ENCODE measurements at places on chromosomes 5 and 9.

- peak; percentile 73 for DNase-seq
These were observed 103.3 kb downstream of the SYK start for GRCh38 chr9:90904706-90905478.

DNA sequence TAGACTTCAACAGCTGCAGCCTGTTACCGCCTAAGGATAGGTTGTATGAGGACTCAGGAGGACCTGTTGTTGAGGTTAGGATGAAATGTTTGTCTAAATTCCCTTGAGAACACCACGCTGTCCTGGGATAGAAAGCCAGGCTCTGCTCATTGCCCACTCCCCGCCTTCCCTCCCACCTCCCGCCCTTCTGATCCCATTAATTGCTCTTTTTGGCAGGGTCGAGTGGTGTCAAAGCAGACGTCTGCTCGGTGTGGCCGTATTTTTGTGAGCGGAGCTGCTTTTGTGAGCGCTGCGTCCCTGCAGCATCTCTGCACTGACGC is 62.3 kb downstream of the SPATA31C2 start:
- DNase-seq = peak; percentile 64

GRCh38 chr5:80644900-80645299 is 9.6 kb upstream of the MSH3 start:
- DNase-seq = no peak

- DNase-seq = peak; percentile 70
These were observed 38.6 kb downstream of the TGFBI start for GRCh38 chr5:136067422-136067821.

DNA sequence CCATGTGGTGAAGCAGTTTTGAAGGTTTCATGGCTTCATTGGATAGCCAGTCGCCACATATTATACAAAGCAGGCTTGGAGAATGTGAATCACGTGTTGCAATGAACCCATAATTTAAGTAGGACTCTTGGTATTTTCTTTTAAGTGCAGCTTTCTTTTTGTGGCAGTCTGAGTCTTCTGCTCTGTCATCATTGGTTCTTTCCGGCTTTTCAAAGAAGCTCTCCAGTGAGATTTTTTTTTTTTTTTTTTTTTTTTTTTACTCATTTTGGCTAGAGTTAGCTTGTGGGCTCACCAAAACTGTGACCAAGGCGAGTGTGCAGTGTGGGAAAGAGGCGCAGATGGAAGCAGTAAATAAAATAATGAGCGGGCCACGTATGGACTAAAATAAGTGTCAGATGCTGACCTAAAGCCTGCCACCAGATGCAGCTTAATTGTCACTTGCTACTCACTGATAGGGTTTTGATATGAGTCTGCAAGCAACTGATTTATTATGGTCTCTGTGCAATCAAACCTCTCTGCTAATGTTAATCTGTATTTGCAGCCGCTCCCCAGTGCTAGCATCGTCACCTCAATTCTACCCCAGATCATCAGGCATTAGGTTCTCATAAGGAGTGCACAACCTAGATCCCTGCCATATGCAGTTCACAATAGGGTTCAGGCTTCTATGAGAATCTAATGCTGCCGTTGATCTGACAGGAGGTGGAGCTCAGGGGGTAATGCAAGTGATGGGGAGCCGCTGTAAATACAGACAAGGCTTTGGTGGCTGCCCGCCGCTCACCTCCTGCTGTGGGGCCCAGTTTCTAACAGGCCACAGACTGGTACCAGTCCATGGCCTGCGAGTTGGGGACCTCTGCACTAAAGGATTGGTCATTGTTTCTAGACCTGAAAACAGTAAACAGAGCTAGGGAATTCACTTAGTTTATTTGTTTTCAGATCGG is 45.5 kb upstream of the LARP1 start:
- no peak for DNase-seq

GRCh38 chr9:77725820-77726219 is 77.7 kb upstream of the GNA14 start:
- DNase-seq = no peak

DNA sequence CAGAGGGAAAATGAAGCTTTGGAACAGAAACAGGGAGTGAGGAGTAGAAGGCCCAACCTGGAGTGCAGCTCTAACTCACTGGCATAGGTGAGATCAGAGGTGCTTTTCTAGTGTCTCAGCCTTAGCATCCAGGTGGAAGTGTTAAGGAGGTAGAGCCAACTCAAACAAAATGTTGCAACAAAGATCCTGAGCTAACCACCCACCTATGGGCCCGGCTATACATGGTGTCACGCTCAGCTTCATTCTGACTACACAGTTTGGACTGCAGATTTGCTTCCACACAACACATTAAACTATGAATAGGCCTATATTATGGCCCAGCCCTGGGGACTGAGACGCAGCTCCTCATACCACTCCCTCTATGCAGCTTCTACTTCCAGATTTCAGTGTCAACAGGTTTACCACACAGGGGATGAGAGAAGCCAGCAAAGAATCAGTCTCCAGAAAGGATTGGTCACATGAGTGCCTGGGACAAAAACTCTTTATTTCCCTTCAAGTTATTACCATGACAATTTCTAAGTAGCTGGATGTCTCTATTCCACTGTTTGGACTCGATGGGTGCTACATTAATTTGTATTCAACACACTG is 9.0 kb downstream of the C5orf63 start:
- no peak for DNase-seq

DNA sequence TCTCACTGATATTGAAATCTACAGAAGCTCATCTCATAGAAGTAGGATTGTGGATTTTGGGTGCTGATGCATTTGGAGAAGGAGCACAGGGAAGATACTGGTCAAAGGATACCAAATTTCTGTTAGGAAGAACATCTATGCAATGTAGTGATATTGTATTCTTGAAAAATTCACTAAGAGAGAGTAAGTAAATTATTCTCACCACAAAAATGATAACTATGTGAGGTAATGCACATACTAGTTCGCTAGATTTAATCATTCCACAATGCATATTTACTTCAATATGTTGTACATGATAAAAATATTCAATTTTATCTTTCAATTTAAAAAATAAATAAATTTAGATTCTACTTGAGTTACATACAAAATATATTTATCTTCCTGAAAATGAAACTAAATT is 2040.5 kb upstream of the C9orf72 start:
- no peak for DNase-seq

DNA sequence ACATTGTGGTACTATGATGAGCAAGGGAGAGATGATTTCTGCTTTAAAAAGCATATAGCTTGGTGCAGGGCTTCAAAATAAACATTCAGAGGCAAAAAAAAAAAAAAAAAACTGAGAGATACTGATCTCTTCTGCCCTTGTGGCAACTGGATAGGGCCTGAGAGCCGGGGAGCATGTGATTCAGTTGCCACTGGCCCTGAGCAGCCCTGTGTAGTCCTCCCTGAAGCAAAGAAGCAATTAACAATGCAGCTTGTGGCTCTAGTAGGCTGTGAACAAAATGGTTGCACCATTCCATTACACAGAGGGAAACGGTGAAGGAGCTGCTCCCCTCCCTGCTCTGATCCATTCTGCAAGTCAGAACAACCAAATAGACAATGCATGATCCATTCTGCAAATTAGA is 347.5 kb upstream of the DAB2 start:
- DNase-seq = no peak

GRCh38 chr5:53423724-53424123 is 56.7 kb upstream of the FST start:
- peak; percentile 22 for DNase-seq

GRCh38 chr9:84322828-84323227 is 17.7 kb downstream of the SLC28A3 start:
- DNase-seq = peak; percentile 43

DNA sequence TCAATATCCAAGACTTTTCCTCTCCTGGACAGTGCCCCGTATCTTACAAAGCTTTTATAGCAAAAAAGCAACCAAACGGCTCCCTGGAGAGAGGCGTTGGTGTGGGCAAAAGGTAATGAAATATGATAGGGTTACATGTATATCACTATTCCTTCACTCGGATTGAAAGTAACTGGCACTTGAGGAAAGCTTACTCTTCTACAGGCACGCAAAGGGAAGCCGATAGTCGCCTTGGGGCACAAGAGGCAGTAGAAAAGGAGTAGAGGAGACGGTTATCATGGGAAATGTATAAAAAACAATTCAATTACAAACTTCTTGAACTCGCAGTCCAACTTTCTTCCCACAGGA is 1.1 kb downstream of the DIAPH1 start:
- peak; percentile 41 for DNase-seq

DNA sequence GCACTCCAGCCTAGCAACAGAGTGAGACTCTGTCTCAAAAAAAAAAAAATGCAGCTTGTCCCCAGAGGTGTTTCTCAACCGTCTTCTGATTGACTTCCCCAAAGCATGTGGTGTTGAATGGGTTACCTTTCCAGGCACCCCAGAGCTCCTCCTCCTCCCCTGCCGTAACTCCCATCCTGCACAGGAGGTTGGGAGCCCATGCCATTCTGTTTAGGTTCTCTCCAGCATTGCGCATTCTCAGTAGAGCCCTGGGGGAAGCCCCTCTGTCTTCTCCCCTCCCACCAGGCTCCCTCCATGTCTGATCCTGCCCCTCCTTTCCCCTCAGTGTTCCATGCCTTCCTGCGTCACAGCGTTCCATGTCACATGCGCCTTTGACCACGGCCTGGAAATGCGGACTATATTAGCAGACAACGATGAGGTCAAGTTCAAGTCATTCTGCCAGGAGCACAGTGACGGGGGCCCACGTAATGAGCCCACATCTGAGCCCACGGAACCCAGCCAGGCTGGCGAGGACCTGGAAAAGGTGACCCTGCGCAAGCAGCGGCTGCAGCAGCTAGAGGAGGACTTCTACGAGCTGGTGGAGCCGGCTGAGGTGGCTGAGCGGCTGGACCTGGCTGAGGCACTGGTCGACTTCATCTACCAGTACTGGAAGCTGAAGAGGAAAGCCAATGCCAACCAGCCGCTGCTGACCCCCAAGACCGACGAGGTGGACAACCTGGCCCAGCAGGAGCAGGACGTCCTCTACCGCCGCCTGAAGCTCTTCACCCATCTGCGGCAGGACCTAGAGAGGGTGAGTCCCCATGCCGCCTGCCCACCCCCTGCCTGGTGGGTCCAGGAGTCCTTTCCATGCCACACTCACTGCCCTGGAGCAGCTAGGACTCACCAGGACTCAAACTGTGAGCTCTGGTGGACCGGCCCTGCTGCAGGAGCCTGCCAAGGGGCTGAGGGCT is 40.6 kb downstream of the JADE2 start:
- no peak for DNase-seq

All from renal cortical epithelial cell (primary cell).